GM19239 (cell line): ENCODE measurements at places on chromosomes 2 and 18.
A peak's percentile ranks its signal among the peaks of the same experiment; 100 is the strongest.

DNA sequence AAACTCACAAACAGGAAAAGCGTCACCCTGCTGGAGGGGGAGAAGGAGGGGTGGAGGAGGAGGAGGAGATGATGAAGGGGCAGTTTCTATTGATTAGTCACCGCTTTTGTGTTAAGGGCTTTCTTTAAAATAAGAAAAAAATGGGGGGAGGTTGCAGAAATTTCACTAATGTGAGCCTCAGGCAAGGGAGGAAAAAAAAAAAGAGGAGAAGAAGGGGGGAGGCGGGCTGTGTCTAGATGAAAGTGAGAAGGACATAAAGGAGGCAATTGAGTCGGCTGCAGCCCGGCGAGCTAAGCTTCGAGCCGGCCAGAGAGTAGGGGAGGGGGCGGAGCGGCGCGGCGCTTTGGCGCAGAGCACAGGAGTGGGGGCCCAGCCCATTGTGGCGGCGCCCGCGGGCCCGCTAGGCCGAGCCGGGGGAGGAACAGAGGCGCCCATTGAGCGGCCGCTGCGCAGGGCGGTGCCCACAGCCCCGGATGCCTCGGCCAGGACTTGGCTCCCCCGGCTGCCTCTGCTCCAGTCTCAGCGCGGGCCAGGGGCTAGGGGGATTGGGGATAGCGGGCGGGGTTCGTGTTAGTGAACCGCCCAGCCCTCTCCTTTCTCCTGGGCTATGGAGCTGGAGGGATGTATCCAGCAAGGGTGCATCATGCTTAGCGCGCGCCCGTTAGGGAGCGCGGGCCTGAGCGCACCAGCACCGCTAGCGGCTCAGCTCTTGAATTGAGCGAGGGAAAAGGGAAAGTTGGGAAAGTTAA, 7.9 kb downstream of the PAX3 start:
- no peak for DNase-seq

DNA sequence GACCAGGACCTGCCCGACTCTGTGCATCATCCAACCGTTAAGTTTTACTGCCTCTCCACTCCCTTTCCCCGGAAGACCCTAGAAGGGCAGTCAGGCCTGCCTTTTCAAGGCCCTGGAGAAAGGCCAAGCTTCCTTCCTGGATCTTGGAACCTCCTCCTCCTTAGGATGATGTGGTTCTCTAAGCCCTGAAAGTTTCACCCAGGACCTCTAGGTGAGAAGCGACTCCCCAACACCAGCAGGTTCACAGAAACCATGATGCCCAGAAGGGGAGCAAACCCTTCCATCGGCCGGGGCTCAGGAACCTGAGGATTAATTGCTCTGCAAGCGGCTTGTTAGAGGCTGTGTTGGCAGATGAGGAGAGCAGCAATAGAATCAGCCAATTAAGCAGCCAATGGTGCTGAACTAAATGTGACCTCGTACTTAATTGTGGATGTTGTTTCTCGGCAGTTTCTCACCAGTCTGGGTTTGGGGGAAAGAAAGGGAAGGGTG, 94.2 kb upstream of the FZD7 start:
- no peak for DNase-seq

GRCh38 chr2:235957251-235957650, 210.9 kb downstream of the GBX2 start:
- no peak for DNase-seq

- no peak for DNase-seq
Observed at GRCh38 chr2:20123871-20124594, 72.6 kb upstream of the LAPTM4A start.

DNA sequence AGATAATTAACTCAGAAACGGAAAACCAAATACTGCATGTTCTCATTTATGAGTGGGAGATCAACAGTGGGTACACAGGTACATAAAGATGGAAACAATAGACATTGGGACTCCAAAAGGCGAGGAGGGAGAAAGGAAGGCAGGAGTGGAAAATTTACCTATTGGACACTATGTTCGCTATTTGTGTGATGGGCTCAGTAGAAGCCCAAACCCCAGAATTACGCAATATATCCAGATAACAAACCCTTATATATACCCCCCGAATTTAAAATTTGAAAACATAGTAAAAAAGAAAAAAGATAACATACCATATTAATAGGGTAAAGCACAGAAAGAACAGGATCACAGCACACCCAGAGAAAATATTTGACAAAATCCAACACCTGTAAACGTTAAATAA, 1351.7 kb upstream of the FAM98A start:
- DNase-seq = no peak

DNA sequence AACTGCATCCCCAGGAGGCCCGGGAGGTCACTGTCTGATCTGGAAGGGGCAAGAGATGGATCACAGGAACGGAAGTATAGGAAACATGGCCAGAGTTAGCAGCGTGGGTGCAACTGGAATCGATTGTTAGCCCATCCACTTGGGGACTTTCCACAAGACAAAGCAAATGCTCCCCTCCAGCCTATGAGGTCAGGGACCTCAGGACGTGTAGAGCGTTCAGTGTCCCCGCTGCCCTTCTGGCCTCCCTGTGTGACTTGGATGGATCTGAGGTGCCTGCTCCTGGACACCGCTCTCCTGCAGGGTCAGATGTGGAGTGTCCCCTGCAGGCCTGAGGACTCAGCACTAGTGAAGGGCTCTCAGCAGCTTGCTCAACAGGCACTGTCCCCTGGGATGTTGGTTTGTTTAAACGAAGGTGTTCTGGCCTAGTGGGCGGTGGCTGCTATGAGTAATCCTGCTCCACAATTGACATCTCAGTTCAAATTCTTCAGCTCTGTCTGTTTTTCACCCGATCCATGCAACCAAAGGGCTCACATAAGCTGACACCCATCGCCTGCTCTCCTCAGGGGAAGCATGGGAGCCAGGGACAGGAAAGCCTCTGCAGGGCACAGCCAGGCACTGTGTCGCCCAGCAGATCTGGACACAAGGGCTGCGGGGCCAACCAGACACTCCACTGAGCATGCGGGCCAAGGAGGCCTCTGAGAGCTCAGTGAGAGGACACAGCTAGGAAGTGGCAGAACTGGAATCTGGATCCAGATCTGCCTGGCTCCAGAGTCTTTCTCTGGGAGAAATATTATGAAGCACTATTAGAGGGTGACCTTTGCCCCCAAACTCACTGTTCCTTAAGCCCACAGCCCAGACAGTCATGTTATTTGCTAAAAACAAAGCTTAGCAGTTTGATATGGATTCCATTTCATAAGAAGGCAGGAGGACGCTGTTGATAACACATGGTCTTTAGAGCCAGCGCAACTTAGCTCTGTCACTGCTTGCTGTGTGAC, 78.5 kb downstream of the RHOB start:
- DNase-seq = peak; percentile 62

DNA sequence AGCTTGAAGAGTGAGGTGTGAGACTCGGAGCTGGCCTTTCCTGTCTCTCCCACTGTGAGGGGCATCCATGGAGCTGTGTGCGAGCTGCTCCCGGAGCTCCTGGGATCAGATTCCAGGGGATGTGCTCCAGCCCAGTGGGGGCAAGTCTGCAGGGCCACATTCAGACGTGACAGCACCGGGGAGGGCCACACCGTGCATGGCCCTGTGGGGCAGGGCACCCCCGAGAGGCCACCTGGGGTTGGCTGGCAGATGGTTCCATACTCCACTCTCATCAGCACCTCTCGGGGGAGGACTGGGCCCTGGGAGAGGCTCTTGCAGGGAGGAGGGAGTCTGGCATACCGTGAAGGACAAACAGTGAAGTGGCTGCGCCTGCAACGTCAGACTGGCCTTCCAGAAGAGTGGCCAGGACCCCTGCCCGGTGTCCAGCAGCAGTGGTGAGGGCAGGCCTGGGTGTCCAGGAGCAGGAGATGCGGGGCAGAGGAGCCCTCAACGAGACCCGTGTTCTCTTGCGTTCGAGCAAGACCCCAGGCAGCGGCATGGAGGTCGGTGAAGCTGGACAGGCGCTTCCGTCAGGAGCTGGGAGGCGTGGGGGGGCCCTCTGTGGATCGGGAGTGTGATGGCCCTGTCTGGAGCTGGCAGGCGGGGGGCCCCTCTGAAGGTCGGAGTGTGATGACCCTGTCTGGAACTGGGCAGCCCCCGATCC, 84.3 kb downstream of the ASB1 start:
- no peak for DNase-seq

GRCh38 chr2:223900066-223900465, 45.1 kb downstream of the WDFY1 start:
- no peak for DNase-seq

- no peak for DNase-seq
Observed at GRCh38 chr2:3657881-3658280, at the start of gene ALLC. Gene ALLC, plus strand, starts transcription at chr2:3658200. Its CDS starts 12,958 bp downstream, at chr2:3671158.

- DNase-seq = no peak
Observed at GRCh38 chr2:74566754-74567085, 12.2 kb downstream of the DOK1 start.

DNA sequence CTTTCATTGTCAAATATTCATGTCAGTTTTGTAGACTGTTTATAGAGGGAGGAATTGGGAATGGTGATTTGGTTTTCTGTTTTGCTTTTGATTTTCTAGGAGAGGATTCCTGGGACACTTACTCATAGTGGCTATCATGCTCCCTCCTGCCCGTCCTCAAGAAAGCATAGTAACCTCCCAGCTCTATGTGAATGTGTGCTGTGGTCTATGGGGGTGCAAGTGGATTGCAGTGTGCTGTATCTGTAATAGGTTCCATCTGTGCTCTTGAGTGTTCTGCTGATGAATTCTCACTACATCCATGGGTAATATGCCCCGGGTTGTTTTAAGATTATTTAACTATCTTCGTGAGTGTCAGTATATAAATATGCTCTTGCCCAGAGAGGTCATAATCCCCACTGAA, 811.3 kb downstream of the CNTNAP5 start:
- DNase-seq = no peak

DNA sequence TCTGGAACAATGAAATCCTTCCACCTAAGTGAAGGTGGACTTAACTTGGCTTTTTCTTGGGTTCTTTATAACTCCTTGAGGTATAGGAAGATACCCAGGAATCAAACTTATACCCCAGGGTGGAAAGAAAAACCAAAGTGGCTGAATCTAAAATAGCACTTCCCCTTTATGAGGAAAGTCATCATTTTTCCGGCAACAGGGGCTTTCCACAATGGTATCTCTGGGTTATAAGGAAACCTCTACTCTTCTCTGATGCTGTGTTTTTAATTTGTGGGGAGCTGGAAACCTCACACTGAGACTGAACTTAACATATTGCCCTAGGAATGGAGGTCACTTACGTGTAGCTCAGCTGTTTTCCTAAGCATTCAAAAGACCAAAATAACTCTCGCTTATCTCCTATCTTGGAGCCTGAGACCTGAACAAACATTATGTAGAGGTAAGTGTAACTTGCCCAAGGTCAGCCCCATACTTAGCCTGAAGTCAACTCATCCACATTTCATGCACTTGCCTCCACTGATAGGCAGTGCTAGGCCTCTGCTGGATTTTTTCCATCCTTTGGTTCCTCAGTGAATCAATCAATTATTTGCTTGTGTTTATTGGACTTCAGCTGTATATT, 117.9 kb downstream of the SETBP1 start:
- no peak for DNase-seq

- no peak for DNase-seq
Observed at GRCh38 chr2:226483745-226484619, 315.6 kb downstream of the IRS1 start.
